Cerebellar nuclear complex (tissue), 1 donor: ENCODE measurements at places on chromosomes 16 and 17.

DNA sequence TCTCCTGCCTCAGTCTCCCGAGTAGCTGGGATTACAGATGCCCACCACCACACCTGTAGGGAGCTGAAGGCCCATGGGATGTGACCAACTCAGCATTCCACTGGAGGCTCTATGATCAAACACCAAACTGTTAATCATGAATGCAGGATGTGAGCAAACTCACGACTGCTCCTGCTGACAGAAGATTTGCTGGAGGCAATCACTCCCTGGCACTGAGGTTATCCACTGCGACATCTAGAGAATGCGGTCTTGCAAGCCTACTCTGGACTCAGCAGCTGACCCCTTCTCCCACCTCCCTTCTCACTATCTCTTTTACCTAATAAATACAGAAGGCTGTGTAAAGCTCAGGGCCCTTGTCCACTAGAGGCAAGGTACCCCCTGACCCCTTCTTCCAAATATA is 4.9 kb downstream of the TEX14 start:
- no peak for DNase-seq

GRCh38 chr16:12303653-12304052 is 327.1 kb downstream of the SNX29 start:
- DNase-seq, result no peak

GRCh38 chr16:1825864-1826690 is 548 bp downstream of the HAGH start:
- no peak for DNase-seq

GRCh38 chr17:57486882-57487301 is 230.6 kb downstream of the MSI2 start:
- DNase-seq, result peak; percentile 43

DNA sequence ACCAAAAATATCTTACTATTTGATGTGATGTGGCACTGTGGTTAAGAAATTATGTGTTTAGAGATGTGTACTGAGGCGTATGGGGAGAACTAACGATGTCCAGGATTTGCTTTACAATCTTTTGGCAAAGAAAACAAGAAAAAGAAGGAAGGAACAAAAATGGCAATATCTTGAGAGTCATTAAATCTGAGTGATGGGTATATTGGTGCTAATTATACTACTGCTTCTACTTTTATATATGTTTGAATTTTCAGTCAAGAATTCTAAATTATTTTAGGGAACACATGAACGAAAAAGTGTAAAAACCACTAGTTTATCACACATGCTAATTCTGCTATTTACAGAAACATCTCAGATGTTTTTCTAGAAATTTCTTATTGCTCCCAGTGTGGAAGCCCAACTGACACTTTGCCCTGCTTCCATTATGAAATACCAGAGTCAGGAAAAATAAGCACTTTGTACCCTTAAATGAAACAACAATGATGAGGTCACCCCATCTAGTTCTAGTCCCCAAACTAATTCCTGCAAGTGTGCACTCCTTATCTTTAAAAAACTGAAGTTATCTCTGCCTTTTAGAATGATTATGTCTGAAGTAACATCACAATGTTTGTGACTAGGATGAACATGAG is 18.8 kb downstream of the TAT start:
- no peak for DNase-seq

GRCh38 chr17:51032850-51033249 is 87.8 kb downstream of the SPAG9 start:
- no peak for DNase-seq

DNA sequence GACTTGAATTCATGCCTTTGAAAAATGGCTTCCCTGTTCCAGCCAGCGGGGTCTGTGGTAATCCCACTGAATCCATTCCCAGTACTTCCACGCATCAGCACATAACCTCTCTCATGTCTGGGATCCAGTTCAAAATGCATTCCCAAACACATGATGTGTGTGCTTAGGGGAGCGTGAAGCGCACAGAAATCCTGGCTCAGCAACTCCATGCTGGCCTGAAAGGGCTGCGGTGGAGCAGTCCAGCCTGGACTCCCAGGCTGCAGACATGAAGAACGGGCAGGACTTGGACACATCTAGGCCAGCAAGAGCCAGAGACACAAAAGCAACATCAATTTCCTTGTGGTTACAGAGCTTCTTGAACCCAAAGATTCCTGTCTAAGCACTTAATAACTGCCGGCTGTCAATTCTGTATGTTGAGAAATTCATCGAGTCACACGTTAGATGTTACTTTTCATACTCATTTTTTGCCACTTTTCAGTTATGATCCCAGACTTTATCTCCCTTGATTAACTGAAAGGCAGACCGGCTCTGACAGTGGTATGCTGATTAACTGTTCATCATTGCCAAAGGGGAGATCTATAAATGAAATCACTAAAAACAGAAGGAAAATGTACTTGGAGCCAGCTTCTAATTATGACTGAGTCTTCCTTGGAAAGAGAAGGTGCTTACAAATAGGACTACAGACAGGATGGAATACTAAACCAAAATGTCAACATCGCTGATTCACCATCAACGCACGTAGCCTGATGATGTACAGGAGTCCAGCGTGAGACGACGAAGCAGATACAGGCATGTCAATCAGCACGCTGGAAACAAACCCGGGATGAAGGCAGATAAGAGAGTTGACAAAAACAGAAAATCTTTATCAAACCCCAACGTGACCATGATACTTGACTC is 23.0 kb downstream of the NSMCE1 start:
- peak; percentile 51 for DNase-seq

- no peak for DNase-seq
Measured at GRCh38 chr16:53999841-54000240, 286.7 kb downstream of the IRX3 start.

DNA sequence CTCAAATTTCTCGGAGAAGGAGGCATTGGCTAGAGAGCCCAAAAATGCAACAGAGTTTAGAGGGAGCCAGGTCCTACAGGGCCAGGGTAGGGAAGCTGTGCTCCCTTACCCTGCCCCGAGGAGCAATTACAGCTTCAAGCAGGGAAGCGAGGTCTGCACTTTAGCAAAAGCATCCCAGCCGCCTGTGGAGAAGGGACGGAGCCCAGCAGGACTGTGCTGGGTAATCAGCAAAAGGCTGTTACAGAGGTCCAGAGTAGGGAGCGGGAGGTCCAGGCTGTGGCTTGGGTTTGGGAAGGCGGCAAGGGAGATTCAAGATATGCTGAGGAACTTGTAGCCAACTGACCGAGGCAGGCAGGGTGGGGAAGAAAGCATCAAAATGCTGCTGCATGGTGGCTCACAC is 162.6 kb downstream of the TMEM132E start:
- DNase-seq, result no peak

GRCh38 chr16:72480911-72481310 is 309.0 kb upstream of the PMFBP1 start:
- no peak for DNase-seq

GRCh38 chr17:10126616-10127501 is 71.5 kb downstream of the GAS7 start:
- DNase-seq, result no peak

DNA sequence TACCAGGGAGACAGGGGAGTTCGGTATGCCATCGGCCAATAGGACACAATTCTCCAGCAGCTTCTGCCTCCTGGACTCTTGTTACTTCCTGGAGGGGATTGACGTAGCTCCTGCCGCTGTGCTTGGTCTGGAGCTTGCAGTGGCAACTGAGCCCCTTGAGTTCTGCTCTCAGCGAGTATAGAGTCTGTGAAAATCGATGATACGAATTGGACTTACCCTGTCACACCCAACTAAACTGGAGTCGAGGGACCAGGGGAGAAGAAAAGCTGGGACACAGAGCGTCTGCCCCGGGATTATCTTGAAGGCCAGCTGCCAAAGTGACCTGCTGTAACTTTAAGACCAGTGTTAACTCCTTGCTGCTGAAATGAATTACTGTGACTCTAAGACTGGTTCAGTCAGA is 22.2 kb downstream of the SEC14L1 start:
- no peak for DNase-seq

DNA sequence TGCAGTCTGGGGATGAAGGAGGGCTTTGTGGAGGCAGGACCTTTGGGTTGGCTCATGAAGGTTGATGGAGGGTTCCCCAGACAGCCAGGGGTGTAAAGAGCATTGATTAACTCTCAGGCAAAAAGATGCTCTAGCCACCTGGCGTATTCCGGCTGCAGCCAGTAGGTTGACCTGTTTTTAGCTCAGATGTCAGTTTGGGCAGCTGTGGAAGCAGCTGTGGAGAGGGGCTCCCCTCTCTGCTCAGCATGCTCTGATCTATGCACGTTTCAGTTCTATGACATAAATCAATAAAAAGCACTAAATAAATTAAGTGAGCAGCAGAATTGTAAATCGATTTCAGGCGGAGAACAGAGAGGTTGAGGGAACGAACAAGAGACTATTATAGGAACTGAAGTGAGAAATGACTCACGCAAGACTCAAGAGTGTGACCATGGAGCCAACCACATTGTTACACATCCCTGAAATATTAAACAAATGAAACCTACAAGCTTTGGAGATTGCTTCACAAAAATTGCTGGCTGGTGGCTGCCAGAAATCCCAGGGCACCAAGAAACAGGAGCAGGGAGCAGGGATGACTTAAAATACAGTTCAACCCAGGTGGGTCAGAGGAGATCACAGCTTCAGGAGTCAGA is 111.9 kb downstream of the GSG1L start:
- DNase-seq, result no peak

GRCh38 chr16:19083670-19084069 is 16.3 kb downstream of the COQ7 start:
- DNase-seq, result no peak

DNA sequence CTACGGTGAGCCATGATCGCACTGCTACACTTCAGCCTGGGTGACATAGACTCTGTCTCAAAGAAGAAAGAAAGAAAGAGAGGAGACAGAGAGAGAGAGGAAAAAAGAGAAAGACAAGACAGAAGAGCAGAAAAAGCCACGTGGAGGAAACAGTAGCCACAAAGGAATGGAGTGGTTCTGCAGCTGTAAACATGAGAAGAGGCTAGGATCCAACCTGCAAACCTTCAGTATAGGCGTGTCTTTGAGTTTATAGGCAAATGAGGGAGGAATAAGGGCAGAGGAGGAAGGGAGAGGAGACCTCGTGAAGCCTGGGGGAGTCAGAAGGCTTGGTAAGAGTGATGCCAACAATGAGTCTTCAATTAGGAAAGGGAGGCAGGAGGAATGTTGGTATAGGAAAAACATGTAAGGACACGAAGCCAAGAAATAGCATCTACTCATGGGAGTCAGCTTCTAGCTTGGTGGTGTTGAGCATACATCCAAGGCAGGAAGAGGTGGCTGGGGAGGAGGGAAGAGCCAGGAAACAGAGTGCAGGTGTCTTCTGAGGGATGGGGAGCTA is 3.9 kb downstream of the MED9 start:
- DNase-seq, result no peak
